ENCODE measurements at places on chromosomes 3 and 15.
A peak's percentile ranks its signal among the peaks of the same experiment; 100 is the strongest.

DNA sequence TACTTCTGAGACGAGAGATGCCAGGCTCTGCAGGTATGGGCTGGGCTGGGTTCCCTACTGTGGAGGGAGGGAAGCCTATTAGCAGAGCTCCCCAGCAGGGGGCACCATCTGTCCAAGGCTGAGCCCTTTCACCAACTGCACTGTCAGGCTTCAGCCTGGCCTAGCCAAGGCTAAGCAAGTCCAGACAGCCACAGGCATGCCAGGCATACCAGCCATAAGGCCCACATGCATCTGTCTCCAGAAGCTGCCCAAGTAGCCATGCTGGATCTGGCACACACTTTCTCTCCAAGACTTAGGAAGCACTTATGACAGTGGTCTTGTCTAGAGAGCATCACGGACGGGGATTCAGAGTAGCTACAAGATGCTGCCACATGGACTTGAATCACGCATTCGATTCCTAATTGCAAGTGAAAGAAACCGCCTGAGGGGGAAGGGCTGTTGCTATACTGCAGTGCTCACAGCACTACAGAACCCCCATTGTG, 28.3 kb downstream of the RUVBL1 start:
- H3K27ac ChIP-seq: no peak overlapping the region
- H3K4me3 ChIP-seq: no peak overlapping the region
- peaks cover 45% of the 10 kb centered on the region for H3K4me1 ChIP-seq
- H3K36me3 ChIP-seq: no peaks in the 10 kb centered on the region
- peak; percentile 88 for DNase-seq
- H3K27me3 ChIP-seq: no peaks in the 10 kb centered on the region

- H3K4me1 ChIP-seq: peaks cover 68% of the 10 kb centered on the region
- DNase-seq: no peak
- H3K27ac ChIP-seq: no peak overlapping the region
- no peaks in the 10 kb centered on the region for H3K36me3 ChIP-seq
Observed at GRCh38 chr3:45123581-45124269, 22.5 kb downstream of the CDCP1 start.

- no peak for DNase-seq
- no peaks in the 10 kb centered on the region for H3K27me3 ChIP-seq
- no peak overlapping the region for H3K4me3 ChIP-seq
- no peaks in the 10 kb centered on the region for H3K36me3 ChIP-seq
- no peaks in the 10 kb centered on the region for H3K4me1 ChIP-seq
Observed at GRCh38 chr3:31421314-31422048, 111.2 kb upstream of the STT3B start.

DNA sequence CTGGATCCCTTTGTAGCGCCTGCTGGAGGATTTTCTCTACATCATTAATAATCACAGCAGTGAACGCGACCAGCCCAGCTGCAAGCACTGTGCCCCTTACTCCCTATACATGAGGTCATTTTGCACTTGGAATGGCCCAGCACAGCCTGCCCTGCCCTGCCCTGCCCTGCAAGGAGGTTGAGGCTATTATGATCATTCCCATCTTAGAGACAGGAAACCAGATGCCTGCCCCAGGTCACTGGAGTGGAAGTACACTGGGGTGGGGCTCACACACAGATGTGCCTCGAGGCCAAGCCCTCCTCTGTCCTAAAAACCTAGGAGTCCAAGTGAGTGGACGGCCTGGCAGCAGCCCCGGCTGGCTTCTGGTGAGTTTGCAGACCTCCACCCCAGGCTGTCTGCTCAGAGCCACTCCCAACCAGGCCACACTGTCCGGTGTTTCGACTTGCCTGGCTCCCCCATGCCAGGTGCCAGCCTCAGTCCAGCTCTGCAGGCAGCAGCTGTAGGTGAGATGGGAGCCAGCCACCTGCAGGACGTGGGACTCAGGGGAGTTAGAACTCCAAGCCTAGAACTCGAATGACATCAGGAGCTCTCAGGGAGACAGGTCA, 30.4 kb upstream of the SEC61A1 start:
- H3K4me3 ChIP-seq: no peak overlapping the region
- no peak for DNase-seq
- no peaks in the 10 kb centered on the region for H3K36me3 ChIP-seq
- H3K27ac ChIP-seq: no peak overlapping the region

- no peaks in the 10 kb centered on the region for H3K36me3 ChIP-seq
- peak overlapping the region; percentile 53 for H3K27ac ChIP-seq
- H3K4me3 ChIP-seq: no peak overlapping the region
- H3K27me3 ChIP-seq: no peaks in the 10 kb centered on the region
Observed at GRCh38 chr15:70474471-70475406, 288.6 kb downstream of the UACA start.

- H3K36me3 ChIP-seq: no peaks in the 10 kb centered on the region
- H3K27me3 ChIP-seq: no peaks in the 10 kb centered on the region
- no peak overlapping the region for H3K4me3 ChIP-seq
- peak overlapping the region; percentile 98 for H3K27ac ChIP-seq
- DNase-seq: no peak
- peaks cover 43% of the 10 kb centered on the region for H3K4me1 ChIP-seq
Observed at GRCh38 chr3:194072097-194072428, 63.9 kb upstream of the HES1 start.

DNA sequence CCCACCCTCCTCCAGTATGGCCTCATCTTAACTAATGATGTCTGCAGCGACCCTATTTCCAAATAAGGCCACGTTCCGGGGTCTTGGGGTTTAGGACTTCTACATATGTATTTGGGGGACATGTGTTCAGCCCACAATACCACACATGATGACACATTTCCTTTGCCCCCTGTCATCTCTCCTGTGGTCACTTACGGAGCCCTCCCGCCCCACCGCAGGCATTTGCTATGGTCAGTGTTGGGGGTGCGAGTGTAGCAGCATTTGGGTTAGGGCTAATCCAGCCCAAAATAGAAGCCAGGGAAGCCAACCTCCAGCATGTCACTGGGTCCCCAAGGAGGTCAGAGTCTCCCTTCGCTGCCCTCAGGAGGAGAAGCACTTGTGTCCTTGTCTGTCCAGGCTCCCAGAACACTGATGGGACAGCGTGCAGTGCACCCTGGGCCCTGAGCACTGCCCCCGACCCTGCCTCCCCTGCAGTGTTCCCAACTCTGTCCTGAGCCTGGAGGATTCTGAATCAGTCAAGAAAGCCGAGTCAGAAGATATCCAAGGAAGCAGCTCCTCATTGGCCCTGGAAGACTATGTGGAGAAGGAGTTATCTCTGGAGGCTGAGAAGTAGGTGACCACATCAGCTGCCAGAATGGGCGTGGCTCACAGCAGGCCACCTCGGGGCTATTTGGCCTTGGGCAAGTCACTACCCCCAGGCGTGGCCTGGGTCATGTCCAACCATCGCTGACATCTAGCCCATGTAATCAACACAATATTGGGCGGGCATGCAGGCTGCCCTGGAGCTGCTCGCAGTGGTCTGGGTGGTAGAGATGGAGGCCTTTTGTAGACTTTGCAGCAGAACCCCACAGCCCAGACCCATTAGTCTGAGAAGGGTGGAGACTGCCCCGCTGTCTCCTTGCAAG, 46.9 kb upstream of the FGD5 start:
- DNase-seq: peak; percentile 69
- no peaks in the 10 kb centered on the region for H3K36me3 ChIP-seq
- no peak overlapping the region for H3K27ac ChIP-seq
- H3K4me1 ChIP-seq: no peaks in the 10 kb centered on the region

DNA sequence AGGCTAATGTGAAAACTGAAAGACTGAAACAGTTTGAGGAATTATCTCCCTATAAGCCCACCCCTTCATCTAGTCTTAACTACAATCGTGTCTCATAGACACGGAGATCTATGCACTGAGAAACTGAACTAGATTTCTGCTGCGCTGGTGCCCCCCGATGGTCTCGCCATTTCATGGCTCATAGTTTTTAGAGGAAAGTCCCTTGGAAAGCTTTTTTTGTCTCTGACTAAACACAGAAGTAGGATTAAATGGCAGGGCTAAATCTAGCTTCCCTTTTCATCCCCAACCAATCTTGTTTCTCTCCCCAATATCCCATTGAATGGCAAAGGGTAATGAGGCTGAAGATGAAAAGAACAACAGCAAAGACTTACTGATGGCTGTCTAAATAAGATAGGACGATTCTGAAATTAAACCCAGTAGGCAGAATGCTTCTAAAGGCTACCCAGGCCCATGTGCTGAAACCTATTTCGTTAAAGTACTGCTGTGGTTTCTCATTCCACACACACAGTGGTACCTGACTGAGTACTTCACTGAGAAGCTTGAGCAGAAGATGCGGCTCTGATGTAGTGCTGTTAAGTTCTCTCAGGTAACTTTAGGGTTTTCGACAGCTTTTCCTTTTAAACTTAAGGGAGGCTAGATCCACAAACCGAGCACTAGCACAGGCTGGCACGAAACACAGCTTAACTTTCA, 142.7 kb downstream of the GADL1 start:
- H3K27me3 ChIP-seq: no peaks in the 10 kb centered on the region
- no peak overlapping the region for H3K4me3 ChIP-seq
- peak; percentile 26 for DNase-seq
- H3K36me3 ChIP-seq: no peaks in the 10 kb centered on the region
- no peak overlapping the region for H3K27ac ChIP-seq

DNA sequence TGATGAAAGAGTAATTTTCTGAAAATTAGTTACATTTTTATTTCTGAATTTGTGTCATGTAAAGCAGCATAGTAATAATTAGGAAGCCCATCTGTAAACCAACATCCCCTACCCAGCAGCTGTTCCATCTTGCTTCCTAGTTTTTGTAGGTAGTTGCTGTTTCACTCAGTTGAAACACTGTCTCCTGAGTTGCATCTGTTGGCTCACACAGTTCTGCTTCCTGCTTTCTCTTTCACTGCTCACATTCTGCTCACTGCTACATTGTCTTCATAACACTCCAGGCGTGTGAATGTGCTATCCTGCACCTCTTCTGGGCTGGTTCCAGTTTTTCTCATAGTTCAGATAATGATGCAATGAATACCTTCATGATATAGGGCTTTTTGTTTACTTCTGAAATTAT, 123.4 kb downstream of the EPHB1 start:
- no peak overlapping the region for H3K4me3 ChIP-seq
- H3K27me3 ChIP-seq: no peaks in the 10 kb centered on the region
- no peaks in the 10 kb centered on the region for H3K36me3 ChIP-seq
- no peak overlapping the region for H3K27ac ChIP-seq
- H3K4me1 ChIP-seq: no peaks in the 10 kb centered on the region
- DNase-seq: no peak

- H3K27me3 ChIP-seq: no peaks in the 10 kb centered on the region
- H3K36me3 ChIP-seq: no peaks in the 10 kb centered on the region
- peaks cover 37% of the 10 kb centered on the region for H3K4me1 ChIP-seq
- H3K27ac ChIP-seq: no peak overlapping the region
- no peak for DNase-seq
Observed at GRCh38 chr15:65917407-65917756, 48.1 kb downstream of the RAB11A start.

DNA sequence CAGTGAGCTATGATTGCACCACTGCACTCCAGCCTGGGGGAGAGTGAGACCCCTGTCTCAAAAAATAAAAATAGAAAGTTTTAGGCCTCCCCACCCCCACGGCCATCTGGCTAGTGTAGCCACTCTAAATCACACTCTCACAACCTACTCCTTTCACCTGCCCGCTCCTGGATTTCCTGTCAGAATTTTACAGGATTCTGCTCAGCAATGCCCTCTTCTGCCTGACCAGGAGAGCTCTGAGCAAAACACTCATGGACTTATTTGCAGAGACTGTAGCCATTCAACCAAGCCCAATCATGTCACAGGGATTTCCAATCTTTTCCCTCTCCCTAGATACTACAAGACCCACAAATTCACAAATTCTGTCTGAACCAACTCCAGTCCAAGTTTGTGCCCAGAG, 242.6 kb upstream of the TPRG1 start:
- no peak overlapping the region for H3K4me3 ChIP-seq
- H3K36me3 ChIP-seq: no peaks in the 10 kb centered on the region

DNA sequence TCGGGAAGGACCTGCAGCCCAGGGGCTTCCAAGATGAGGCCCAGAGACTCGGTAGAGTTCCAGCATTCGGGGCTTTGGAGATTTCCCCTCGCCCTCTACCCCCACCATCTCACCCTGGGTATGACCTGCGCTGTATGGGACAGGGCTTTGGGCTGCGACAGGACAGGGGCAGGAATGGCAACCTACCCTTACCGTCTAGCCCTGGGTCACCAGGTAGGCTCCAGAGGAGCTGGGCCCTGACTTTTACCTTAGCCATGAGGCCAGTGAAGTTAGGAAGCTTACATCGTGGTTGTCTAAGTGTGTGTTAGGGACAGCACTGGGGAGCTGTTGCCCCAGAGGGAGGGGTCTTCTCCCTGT, 683 bp downstream of the PPM1M start:
- H3K36me3 ChIP-seq: no peaks in the 10 kb centered on the region
- no peak for DNase-seq
- H3K4me3 ChIP-seq: peak overlapping the region; percentile 30
- no peaks in the 10 kb centered on the region for H3K27me3 ChIP-seq

DNA sequence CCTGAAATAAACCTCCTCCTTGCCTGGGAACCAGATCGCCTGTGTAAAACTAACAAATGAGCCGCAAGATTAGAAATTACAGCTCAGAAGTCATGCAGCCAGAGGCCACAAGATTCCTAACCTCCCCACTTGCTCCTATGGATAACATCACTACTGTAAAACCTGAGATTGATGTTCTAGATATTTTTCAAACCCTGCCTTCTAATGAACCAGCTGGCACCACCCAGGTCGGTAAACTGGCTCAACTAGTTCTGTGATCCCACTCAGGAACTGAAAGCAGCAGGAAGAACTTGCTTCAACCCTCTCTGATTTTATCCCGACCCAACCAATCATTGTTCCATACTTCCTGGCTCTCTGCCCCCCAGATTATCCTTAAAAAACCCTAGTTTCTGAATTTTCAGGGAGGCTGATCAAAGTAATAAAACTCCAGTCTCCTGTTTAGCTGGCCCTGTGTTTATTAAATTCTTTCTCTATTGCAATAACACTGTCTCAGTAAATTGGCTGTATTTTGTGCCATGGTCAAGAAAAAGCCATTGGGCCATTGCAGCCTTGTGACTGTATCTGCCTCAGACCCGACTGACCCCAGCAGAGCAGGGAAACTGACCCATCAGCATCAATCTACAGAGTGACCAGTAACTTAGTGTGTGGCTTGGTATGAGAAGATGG, 98.9 kb downstream of the RPLP1 start:
- H3K4me3 ChIP-seq: no peak overlapping the region
- no peak for DNase-seq
- H3K27ac ChIP-seq: no peak overlapping the region
- H3K27me3 ChIP-seq: no peaks in the 10 kb centered on the region

DNA sequence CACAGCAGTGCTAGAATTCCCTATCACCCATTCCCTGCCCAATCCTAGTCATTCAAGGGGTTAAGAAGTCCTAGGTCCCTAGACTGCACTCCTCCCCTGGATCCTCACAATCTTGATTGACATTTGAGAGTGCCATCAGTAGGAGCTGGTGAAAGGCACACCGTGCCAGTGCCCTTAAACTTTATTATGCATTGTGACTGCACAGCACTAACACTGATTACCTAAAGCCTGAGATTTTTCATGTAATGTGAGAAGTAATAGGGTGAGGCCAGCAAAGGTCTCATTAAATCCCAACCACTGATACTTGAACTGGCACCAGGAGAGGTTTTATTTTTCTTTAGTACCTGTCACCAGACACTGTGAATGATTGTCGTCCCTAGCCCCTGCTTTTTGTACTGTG, 16.3 kb downstream of the GXYLT2 start:
- no peak for DNase-seq
- H3K4me1 ChIP-seq: no peaks in the 10 kb centered on the region
- H3K36me3 ChIP-seq: no peaks in the 10 kb centered on the region
- H3K4me3 ChIP-seq: no peak overlapping the region

GRCh38 chr3:2343031-2343682, 244.5 kb downstream of the CNTN4 start:
- H3K27me3 ChIP-seq: no peaks in the 10 kb centered on the region
- no peaks in the 10 kb centered on the region for H3K36me3 ChIP-seq
- no peak overlapping the region for H3K27ac ChIP-seq
- DNase-seq: no peak
- no peaks in the 10 kb centered on the region for H3K4me1 ChIP-seq
- no peak overlapping the region for H3K4me3 ChIP-seq

GRCh38 chr15:74543583-74543982, 2.6 kb downstream of the ARID3B start:
- H3K36me3 ChIP-seq: no peaks in the 10 kb centered on the region
- H3K4me1 ChIP-seq: peaks cover 51% of the 10 kb centered on the region
- H3K27ac ChIP-seq: no peak overlapping the region

Data from body of pancreas (tissue), 4 donors.